ENCODE measurements at places on chromosomes 5 and 9. TPM values are rescaled to one million over a fixed set of nuclear protein-coding genes. Genes with fewer than 3 reads are reported as not detected.

The CXXC5 gene
- 217 TPM for polyA plus RNA-seq

- DNase-seq = no peak
These were observed 18.2 kb downstream of the NR2F1 start for GRCh38 chr5:93601071-93601801.

DNA sequence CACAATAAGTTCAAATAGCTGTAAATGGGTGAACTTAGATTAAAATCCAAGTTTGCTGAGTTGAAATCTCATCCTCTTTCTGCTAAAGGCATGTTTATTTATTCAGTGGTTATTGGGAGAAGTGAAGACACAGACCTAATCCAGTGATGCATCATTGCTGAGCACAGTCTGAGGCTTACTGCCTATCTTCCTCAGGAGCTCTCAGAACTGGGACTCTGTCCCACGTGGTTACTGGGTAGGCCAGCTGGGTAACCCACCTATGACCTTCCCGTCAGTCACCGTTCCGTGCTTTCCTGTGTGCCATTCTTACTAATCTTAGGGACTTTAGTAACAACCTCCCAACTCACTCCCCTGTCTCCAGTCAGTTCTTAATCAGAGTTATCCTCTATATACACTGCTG is 226.8 kb upstream of the ATP10B start:
- DNase-seq = no peak

DNA sequence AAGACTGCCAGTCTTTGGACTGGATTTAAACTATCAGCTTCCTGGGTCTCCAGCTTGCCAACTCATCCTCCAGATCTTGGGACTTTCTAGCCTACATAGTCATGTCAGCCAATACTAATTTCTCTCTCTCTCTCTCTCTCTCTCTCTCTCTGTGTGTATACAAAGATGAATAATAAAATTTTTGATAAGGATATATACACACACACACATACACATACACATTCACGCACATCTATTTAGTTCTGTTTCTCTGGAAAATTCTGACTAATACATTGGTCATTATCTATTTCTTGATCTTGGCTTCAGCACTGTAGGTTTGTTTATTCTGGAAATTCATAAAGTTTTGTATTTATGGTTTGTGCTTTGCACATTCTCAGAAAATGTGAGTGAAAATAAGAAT is 1606.2 kb upstream of the NUDT12 start:
- DNase-seq = no peak

DNA sequence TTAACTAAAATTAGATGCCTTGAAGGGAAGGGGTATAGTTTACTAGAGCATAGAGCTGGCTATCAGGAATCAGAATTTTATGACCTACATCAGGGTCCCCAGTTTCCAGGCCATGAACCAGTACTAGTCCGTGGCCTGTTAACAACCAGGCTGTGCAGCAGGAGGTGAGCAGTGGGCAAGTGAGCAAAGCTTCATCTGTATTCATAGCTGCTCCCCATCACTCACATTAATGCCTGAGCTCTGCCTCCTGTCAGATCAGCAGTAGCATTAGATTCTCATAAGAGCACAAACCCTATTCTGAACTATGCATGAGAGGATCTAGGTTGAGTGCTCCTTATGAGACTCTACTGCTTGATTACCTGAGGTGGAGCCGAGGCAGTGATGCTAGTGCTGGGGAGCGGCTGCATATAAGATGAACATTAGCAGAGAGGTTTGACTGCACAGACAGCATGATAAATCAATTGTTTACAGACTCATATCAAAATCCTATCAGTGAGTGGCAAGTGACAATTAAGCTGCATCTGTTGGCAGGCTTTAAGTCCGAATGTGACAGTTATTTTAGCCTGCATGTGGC is 44.6 kb downstream of the TAF11L14 start:
- DNase-seq = no peak

DNA sequence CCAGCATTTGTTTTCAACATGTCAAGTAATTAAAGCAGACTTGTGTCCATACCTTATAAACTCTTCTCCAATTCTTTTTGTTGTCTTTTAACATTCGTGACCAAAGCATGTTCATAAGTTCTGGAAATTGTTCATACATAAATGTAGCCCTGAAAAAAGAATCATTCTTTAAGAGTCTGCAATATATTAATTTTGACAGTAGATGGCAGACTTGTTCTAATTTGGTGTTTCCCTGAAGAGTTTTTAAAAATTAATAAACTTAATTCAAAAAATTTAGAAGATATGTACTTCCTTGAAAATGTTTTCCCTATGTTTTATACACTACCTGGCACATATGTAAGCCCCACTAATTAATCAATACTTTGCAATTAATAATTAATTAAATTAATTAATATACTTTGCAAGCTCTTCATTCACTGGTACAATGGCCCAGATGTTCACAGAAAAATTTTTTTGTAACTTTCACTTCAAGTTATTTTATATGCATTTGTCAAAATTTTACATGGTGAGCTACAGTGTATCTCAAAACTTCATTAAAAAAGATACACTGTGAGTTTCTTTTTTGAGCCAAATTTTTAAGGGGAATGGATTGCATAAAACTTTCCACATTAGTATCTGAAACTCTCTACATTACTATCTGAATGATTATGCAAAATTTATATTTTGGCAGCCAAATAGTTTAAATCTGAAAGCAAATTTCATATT is 42.1 kb downstream of the CLINT1 start:
- DNase-seq = no peak

DNA sequence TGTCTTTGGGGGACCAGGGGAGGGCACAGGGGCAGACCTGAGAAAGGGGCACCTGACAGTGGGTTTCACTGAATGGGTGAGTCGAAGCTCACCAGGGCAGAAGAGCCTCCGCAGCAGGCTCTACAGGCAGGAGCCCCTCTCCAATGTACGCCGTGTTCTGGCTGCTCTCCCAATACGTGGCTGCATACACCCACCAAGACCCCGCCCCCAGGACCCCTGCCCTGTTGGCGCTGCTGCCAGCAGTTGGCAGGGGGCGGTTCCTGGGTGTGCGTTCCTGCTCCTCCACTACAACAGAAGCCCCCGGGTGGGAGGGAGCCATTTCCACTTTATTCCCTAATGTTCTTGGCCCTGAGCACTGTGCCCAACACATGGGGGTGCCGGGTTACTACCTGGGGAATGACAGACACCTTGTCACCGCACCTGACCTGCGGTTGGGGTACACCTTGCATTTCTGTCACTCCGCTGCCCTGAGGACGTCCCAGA is 30.3 kb downstream of the SARDH start:
- no peak for DNase-seq

- DNase-seq = no peak
These were observed 58.8 kb downstream of the SNX30 start for GRCh38 chr9:112809351-112809848.

GRCh38 chr9:105117234-105117633 is 127.2 kb upstream of the SLC44A1 start:
- no peak for DNase-seq

DNA sequence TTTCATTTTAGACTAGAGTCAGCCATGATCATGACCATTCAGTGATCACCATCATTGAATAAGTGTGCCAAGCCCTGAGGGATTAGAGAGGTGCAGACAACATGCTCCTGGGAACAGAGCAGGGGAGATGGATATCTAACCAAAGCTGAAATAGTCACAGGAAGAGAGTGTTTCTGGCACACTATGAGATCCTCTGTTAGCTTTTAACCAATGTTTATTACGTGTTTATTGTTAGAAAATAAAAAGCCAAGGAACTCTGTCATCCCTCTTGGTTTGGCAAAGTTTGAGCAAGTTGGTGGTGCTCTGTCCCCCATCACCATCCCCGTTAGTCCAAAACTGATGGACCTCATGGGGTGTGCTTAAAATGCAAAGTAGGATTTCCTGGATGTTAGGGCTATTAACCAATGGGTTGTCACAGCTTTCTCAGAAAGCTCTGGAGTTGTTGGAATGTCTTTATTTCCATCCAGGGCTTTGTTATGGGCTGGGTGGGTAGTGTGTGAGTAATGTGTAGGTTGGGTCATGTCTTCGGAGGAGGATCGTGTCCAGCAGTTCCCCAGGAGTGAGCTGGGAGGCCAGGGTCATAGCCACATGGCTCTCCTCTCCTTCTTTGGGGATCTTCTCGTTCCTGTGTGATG is 34.9 kb downstream of the SLC28A3 start:
- no peak for DNase-seq

- DNase-seq = no peak
These were observed 49.8 kb upstream of the OLFM1 start for GRCh38 chr9:135037521-135038250.

Measured in renal cortex interstitium (tissue), 15 donors.